ENCODE measurements at places on chromosomes 13 and 19.

- DNase-seq = no peak
Measured at GRCh38 chr13:101775267-101775666, 322.8 kb downstream of the ITGBL1 start.

DNA sequence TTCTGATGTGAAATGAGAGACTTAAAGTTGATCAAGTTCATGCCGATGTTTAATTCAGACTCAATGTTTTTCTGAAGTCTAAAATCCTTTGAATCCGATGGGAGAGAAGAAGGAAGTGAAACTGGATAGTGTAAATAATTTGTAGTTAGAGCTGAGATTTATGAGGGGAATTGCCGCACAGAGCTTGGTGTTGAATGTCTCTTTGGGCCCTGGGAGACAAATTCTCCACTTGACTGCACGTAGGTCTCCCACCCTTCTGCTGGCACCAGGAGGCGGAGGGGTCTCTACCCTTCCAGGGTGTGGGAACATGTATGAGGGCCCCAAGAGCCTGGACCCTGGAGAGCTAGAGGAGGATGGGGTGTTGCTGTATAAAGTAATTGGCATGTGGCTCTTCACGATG, 140.8 kb upstream of the SERP2 start:
- no peak for DNase-seq

DNA sequence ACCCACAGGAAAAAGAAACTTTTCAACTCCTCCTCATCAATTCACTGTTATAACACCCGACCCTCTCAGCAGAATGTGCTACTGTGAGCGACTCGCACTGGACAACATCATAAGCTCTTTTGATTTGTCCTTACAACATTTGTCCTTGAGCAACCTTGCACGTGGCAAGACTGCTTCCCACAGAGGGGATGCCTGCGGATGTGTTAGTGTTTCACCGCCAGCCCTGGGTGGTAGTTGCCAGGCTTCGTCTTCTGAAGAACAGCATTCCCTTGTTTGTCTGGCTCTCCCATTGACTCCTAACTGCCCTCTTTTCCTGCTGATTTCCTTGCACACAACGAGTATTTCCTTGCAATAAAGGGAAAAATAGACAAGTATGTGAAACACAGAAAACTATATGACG, 111.4 kb upstream of the SLC7A1 start:
- DNase-seq = no peak

DNA sequence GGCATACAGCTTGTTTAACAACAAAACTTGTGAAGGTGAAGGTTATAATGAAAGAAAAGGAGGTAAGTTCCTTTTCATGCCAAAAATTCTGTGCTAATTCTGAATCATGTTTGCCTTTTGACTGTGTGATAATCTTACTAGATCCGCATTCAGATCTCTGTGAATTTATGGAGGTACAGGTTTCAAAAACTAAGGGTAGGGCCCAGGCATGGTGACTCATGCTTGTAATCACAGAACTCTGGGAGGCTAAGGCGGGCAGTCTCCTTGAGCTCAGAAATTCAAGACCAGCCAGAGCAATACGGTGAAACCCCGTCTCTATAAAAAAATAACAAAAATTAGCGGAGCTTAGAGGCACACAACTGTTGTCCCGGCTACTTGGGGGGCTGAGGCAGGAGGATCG, 45.9 kb downstream of the PCDH9 start:
- DNase-seq = no peak

DNA sequence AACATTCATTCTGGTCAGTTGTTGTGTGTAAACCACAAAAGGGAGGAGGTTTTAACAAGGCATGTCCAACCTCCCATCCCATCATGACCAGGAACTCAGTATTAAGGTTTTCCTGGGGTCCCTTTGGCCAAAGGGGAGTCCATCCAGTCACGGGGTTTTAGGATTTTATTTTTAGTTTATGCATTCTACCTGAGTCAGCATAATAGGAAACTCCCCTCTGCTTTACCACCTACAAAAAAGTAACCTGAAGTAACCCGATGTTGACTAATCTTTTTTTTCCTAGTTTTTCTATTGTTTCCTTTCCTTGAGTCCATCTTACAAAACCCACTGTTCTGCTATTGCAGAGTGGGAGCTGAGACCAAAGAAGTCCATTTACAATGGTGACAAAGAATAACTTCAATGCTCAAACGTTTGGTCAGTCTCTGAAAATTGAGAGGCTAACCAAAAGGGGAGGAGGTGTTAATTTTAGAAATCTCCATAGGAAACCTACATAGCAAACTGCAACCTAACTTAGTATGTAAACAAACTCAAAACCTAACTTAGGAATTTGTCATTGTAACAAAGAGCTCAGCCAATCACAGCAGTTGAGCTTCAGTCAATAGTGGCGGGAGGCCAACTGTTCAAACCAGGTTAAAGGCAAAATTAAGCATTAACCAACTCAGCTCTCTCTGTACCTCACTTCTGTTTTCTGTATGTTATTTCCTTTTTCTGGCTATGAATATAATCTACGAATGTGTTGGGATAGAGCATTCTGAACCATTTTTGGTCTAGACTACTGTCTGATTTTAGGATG, 1954.1 kb downstream of the PCDH9 start:
- DNase-seq = no peak

- no peak for DNase-seq
Measured at GRCh38 chr13:98648686-98649085, 71.8 kb upstream of the STK24 start.

GRCh38 chr13:79227418-79227817, 178.6 kb downstream of the RBM26 start:
- DNase-seq = peak; percentile 34

- DNase-seq = no peak
Measured at GRCh38 chr19:28184997-28185396, 1028.0 kb downstream of the UQCRFS1 start.

- DNase-seq = no peak
Measured at GRCh38 chr19:47781590-47782262, 3.2 kb downstream of the SELENOW start.

DNA sequence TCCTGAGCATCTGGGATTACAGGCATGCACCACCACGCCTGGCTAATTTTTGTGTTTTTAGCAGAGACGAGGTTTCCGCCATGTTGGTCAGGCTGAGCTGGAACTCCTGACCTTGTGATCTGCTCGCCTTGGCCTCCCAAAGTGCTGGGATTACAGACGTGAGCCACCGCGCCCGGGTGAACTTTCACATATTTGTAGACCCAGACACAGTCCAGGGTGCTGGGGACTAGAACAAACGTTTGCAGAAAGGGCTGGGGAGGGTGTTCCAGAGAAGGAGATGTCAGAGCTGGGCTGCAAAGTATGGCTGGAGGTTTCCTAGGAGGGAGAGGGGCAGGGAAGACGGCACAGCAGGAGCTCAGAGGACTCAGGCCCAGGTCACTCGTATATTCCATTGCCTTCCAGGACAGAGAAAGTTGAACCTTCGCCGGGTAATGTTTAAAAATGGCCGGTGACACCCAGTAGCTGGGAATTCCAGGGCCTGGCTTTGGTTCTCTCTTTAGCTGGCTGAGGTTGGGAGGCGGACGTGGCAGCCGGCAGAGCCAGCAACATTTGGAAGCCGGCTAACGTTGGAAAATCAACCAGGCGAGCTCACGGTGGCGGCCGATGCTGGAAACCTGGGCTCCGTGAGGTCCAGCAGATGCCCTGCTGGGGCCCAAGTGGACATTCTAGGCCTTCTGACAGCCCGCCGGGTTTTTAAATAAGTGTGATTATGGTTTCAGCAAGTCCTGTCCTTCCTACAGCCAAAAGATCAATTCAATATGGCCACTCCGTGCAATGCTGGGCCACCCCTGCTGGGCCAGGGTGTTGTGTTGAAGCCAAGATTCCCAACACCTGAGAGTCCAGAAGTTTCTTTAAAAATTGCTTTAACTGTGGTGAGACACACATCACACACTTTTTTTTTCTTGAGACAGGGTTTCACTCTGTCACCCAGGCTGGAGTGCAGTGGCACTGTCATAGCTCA, 41.5 kb downstream of the NFIC start:
- no peak for DNase-seq

DNA sequence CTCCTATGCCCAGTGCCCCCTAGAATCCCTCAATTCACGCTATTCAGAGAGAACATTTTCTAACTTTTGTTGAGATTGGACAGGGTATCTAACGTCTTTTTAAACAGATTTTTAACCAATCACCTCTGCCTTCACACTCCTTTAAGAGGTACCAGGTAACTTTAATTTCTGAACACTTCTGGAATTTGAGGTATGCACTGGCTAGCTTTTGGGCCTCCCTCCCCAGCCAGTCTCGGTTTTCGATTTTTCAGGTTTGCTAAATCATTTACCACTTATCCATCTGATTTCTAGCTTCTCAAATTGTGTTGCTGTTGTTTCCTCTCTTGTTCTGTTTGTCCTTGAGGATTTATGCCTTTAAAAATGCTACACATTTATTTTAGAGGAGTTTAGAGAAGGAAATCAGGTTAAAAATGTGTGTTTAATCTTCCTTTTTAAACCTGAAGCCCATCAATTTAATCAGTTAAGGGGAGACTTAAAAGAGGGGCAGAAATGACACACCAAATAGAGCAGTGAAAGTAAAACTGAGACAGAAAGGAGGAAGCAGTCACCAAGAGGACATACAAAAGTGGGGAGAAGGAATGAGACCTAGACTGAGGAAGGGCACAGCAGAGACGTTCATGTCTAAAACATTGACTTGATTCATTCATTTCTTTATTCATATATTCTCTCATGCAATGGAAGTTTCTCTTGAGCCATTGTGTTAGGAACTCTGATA, 139.6 kb upstream of the HTR2A start:
- no peak for DNase-seq

DNA sequence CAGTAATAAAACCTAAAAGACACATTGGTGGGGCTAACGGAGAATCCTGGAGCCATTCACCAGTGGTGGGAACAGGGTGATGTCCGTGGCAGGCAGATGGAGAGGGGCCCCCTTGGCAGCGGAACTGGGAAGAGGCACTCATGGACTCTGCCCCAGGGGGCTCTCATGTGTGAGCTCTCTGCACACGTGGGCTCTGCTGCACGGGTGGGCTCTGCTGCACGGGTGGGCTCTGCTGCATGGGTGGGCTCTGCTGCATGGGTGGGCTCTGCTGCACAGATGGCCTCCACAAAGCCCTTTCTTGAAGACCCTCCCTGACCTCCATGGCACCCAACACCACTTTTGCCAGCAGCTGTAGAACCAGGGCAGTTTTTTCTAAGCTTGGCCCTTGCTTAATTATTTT, 52.3 kb downstream of the PARP4 start:
- no peak for DNase-seq

DNA sequence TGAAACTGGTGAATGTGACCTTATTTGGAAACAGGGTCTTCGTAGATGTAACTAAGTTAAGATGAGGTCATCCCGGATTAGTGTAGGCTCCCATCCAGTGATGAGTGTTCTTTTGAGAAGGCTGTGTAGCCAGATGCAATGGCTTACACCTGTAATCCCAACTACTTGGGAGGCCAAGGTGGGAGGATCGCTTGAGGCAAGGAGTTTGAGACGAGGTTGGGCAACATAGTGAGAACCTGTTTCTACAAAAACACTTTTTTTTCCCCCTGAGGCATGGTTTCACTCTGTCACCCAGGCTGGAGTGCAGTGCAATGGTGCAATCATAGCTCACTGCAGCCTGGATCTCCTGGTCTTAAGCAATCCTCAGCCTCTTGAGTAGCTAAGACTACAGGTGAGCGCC, 36.4 kb downstream of the FBN3 start:
- no peak for DNase-seq

DNA sequence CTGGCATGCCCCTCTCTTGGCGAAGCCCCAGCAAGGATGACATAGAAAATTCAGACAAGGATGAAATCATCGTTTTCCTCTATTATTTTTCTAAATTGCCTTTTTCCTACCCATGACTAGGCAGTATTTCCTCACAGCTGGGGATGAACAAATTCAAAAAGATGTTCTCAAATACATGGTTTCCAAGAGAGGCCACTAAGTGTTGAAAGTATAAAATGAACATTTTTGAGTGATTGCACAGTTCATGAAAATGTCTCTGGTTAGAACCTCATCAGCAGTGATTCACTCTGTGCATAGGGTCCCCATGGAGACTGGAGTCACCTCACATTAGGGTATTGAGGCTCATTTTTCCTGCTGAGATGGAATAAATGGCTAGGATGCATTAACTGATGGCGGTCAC, 373.7 kb downstream of the DNAJC15 start:
- DNase-seq = no peak

- no peak for DNase-seq
Measured at GRCh38 chr19:48997972-48998371, 4.3 kb downstream of the RUVBL2 start.

GRCh38 chr19:33432015-33432414, 58.5 kb downstream of the CEBPG start:
- DNase-seq = no peak

Measured in NCI-H2029 treated with DMSO at 0.1 percent for 48 hours (cell line).